ENCODE measurements at places on chromosomes 4 and X. TPM values are rescaled to one million over a fixed set of nuclear protein-coding genes. Genes with fewer than 3 reads are reported as not detected.

- DNase-seq = no peak
Observed at GRCh38 chr4:184782731-184783373, 42.9 kb downstream of the ACSL1 start.

DNA sequence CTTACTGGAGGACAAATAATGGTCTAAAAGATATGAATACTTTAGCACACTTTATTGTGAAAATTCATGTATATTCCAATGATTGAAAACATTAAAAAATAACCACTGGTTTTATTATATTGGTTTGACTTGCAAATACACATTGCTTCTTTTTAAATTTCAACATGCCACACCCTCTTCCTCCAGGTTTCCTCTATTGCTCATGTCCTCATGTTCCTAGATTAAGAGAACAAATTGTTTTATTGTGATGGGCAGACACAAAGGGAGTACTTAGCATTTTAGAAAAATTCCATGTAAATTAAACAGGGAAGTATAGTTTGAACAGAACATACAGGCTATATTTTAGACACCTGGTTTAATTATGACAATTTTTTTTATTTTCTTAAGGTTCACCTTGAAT lies 230.6 kb upstream of the GPRIN3 start:
- DNase-seq = no peak

DNA sequence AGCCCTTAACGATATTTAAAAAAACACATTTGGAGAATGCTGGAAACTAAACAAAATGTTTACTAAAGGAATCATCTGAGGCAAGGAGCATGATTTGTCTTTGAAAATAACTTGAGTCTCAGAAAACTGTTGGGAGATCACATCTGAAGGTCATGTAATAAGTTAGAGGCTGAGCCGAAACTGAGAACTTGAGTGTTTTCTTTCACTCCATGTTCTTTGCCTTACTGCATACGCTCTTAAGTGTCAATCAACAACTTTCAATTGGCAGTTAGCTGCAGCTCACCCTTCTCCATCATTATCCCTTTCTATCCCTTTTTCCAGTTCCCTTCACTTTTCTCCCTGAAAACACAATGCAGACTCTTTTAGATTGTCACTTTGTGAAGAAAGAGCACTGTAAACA lies 216.2 kb downstream of the ADGRA3 start:
- no peak for DNase-seq

DNA sequence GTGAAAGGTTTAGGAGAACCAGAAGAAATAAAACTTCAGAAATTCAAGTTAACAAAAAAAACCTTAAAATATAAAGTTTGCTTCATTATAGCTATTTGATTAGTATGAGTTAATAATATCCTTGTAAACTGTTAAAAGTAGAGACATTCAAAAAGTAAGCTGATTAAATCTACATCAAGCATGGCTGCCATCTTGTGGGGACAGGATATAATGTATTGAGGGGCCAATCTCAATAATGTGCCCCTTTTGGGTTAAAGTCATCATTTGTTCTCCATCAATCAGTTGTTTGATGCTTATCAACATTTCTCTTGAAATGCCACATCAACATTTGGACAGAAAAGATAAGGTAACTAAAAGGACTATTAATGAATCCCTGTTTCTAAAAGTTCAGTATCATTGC lies 4.6 kb upstream of the GRID2 start:
- DNase-seq = no peak

- no peak for DNase-seq
Observed at GRCh38 chrX:115318139-115318538, 28.6 kb downstream of the LUZP4 start.

DNA sequence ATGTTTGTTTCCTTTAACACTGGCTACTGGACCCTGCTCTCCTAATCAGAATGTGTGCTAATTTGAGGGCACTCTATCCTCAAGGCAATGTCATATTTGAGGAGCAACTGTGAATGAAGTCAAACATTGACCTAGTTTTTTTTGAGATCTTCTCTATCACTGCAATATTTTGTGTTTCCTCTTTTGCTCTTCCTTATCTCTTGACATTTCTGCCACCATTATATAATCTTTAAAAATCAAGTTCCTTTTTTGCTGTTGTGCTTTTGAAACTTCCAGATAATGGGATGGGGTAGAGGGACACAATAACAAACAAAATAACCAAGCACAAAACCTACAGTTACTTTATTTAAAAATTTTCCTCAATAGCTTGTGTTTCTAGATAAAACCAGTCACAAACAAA lies 7.4 kb upstream of the WDFY3 start:
- DNase-seq = no peak

GRCh38 chr4:21474195-21474594 lies 474.4 kb downstream of the KCNIP4 start:
- DNase-seq = no peak

GRCh38 chrX:107971636-107972035 lies 10.5 kb downstream of the TEX13B start:
- no peak for DNase-seq

DNA sequence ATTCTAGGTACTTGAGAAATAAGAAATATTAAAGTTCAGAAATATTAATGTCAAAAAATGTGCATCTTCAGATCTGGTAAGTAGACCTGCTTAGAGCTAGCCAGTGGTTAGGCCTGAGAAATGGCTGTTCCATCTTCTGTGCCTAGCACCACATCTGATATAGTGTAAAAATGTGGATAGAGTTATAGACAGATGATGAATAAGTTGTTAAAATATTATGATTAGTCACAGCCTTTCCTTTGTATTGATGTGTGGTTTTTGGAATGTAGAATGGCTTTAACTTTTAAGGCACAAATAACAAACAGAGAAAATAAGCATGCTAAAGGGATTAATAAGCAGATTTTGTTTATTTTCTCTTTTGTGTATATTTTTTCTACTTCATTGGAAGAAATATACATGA lies 133.5 kb upstream of the NUDT6 start:
- DNase-seq = no peak

- DNase-seq = no peak
Observed at GRCh38 chr4:44121210-44121609, 327.4 kb downstream of the KCTD8 start.

DNA sequence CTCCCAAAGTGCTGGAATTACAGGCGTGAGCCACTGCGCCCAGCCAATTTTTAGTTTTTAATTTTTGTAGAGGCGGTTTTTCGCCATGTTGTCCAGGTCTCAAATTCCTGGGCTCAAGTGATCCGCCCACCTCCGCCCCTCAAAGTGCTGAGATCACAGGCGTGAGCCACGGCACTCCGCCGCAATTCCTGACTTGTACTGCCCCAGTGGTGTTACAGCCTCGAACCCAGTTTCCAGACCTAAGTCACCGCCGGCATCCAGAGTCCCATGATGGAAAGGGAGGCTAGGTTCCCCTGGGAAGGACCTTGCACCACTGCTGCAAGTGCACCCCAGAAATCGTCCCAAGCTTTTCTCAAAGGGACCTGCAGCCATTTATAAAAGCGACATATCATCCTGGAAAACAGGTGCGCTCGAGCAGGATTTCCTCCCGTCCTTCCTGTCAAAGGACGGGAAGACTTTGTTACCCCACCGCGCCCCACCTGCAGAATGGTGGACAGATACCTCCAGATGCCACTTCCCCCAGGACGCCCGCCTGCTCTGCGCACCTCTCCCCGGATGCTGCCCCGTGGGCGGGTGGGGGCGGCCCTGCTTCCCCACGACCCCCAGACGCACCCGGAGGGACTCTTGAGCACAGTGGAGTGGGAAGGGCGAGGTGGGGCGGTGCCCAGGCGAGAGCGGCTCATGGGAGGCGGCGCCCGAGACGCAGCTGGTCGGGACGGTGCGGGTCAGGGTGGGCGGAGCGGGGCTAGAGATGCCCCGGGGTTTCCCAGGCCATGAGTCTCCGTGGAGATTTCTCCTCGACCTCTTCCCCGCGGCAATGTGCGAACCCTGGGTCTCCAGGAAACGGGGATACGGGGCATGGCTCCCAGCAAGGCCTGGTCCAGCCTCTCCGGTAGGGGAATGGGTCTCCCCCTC lies 947 bp upstream of the RPL10 start:
- peak; percentile 62 for DNase-seq

DNA sequence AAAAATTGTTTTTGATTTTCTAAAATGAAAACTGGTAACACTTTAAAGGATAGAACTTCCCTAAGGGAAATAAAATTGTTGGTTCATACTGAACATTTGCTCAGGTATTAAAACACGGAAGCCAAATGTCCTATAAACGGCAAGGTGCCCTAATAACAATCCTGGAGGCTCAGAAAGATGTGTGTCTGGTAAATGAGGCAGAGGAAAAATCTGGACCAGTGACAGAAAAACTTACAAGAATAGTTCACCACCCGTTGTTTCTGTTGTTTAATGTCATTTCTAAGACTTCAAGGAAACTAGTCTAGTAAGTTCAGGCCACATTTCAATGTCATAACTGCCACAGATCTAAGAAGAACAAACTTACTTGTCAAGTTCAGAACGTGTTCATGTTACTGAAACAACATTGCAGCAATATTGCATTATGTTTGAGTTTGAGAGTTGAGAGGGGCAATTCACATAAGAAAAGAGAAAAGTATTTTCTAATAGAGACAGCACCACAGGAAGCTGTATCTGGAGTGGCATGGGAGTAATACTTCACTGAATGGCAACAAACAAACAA lies 476.6 kb downstream of the GRXCR1 start:
- DNase-seq = no peak

DNA sequence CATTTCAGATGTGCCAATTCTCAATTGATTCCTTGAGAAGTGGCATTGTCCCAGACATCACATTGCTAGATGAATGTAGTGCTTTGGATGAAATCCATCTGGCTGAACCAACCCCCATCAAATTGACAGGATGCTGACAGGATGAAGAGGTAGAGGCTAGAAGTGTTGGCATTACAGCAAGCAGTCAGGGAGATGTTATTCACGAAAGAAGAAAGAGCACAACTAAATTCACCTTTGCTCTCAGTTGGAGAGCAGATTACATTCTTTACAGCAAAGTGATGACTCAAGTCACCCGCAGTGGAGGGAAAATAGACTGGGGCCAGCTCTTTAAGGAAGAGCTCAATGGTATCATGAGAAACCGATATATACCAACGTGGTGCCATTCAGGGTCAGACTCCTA lies 259.6 kb downstream of the C4orf33 start:
- DNase-seq = no peak

DNA sequence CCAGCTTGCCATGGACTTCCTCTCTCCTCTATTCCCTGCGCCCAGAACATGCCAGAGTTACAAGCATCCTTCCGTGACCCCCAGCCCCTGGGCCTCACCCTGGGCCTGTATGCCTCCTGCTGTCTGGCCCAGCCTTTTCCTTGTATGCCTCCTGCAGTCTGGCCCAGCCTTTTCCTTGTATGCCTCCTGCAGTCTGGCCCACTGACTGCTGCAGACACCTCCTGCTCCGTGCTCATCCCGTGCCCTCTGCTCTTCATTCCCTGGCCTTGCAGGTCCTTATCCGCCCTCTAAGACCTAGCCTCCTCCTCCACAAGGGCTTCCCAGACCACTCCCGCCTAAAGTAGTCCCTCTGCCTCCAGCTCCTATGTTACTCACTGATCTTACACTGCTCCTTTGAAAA lies 44.2 kb downstream of the IRF2 start:
- no peak for DNase-seq

- no peak for DNase-seq
Observed at GRCh38 chr4:152187693-152188092, 348.2 kb downstream of the FBXW7 start.

DNA sequence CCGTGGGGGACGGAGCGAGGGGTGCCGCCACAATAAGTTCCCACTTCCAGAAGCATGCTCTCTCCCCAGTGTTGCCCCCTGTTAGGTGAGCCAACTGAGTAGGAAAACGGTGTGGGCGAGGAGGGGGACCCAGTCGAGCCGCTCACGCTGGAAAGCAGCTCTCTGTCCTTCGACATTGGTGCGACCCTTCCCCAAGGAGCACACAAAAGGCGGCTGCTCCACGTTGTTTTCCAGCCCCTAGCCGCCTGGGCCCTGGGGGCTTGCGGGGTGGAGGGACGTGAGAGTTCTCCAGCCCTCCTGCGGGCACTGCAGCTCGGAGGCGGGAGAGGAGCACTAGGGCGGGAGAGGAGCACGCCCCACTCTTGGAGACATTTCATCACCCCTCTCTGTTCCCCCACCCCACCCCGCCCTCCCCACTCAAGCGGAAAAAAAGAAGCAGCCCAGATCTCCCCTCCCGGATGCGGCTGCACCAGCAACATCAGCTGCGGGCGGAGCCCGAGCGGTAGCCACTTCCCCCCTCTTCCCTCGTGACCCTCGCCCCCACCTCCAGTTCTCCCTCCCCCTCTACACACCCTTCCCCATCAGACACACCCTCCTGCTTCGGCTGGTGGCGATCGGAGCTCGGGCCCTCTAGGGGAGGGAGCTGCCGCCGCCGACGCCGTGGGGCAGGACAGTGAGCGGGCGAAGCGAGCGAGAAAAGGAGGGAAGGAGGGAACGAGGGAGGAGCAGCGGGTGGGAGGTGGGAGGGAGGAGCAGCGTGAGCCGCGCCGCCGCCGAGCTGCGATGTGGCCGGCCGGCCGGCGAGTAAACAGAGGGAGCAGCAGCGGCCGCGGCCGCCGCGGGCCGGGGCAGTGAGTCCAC lies at the start of gene DOCK11:
Gene DOCK11 (plus strand): TSS at position 755 of the 861 bp plus-strand sequence. CDS start 157 bp downstream, outside the sequence.
- peak; percentile 82 for DNase-seq

DNA sequence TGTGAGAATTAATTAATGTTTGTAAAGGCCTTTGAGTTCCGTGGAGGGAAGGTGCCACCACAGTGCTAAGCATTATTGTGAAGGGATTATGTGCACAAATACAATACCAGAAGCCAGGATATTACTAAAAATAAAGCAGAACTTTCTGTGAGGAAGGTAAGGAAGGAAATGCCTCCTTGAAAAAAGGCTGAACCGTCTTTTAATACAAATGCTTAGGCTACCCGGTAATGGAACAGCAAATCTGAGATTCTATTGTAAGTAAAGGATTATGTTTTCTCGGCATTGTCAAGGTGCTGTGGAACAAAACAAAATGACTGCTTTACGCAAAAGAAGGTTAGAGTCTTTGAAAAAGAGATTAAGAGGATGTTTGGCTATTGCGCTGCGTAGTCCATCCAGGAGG lies 57.9 kb upstream of the SPRY1 start:
- DNase-seq = no peak

- no peak for DNase-seq
Observed at GRCh38 chr4:36086261-36086786, 158.0 kb downstream of the ARAP2 start.

GRCh38 chr4:132333724-132334047 lies 815.4 kb upstream of the PCDH10 start:
- DNase-seq = no peak

DNA sequence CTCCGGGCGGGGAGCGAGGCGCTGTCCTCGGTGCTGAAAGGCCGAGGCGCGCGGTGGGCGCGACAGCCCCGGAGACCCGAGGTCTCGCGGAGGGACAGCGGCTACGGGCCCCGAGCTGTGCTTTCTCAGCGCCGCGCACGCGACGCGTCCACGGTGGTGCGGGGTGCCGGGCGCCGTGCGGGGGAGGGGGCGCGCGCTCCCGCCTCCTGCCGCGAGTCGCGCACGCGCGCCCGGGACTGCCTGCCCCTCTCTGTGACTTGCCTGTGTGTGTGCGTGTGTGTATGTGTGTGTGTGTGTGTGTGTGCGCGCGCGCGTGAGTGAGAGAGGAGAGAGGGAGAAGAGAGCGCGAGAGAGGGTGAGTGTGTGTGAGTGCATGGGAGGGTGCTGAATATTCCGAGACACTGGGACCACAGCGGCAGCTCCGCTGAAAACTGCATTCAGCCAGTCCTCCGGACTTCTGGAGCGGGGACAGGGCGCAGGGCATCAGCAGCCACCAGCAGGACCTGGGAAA lies at the start of gene GRIA2:
Gene GRIA2 (plus strand): TSS at position 358 of the 511 bp plus-strand sequence. CDS start 315 bp downstream, outside the sequence.
- DNase-seq = no peak

GRCh38 chrX:39873117-39873516 lies 224.6 kb downstream of the BCOR start:
- DNase-seq = no peak

Gene SSX2
- total RNA-seq = not detected

Gene MID2
- total RNA-seq = 7.1 TPM

Gene OTUD4
- 48.8 TPM for total RNA-seq

Gene RNF212
- total RNA-seq = 4.5 TPM

Gene KLHL15
- 3.1 TPM for total RNA-seq

Gene SERPINA7
- not detected for total RNA-seq

Gene TCEAL2
- total RNA-seq = not detected

Gene MFAP3L
- 1.7 TPM for total RNA-seq
